ENCODE measurements at places on chromosomes 13 and 19. TPM values are rescaled to one million over a fixed set of nuclear protein-coding genes. Genes with fewer than 3 reads are reported as not detected.

SBSN gene
- total RNA-seq: not detected

BST2 gene
- total RNA-seq: 121 TPM

USP12 gene
- total RNA-seq: 78.7 TPM

CD79A gene
- total RNA-seq: not detected

- H3K27me3 ChIP-seq: no peaks in the 10 kb centered on the region
- H3K4me1 ChIP-seq: peaks cover 5% of the 10 kb centered on the region
- peaks cover 13% of the 10 kb centered on the region for H3K36me3 ChIP-seq
- no peak overlapping the region for H3K27ac ChIP-seq
- no peak for DNase-seq
These were observed 10.3 kb upstream of the ZNF83 start for GRCh38 chr19:52648336-52649016.

GRCh38 chr13:67351909-67352308 lies 121.8 kb upstream of the PCDH9 start:
- DNase-seq: no peak
- H3K4me3 ChIP-seq: no peak overlapping the region
- H3K4me1 ChIP-seq: no peaks in the 10 kb centered on the region
- no peaks in the 10 kb centered on the region for H3K36me3 ChIP-seq
- H3K27ac ChIP-seq: no peak overlapping the region

All from sigmoid colon (tissue), 7 donors.